Forelimb muscle (tissue), 1 donor: ENCODE measurements at places on chromosomes 3 and 15. TPM values are rescaled to one million over a fixed set of nuclear protein-coding genes. Genes with fewer than 3 reads are reported as not detected.

The GDPGP1 gene
- 2.4 TPM for polyA plus RNA-seq

The RAB6B gene
- polyA plus RNA-seq = 10.7 TPM

The SLITRK3 gene
- 0.33 TPM for polyA plus RNA-seq

The TRIM42 gene
- not detected for polyA plus RNA-seq

The ZNF660 gene
- 4.1 TPM for polyA plus RNA-seq

The ARPIN gene
- polyA plus RNA-seq = 13.8 TPM

The CADPS gene
- 2.2 TPM for polyA plus RNA-seq

The SPPL2A gene
- polyA plus RNA-seq = 42.5 TPM

The KCNMB3 gene
- polyA plus RNA-seq = 4.7 TPM

The FGD5 gene
- polyA plus RNA-seq = 18.2 TPM
